Activated CD8-positive, alpha-beta memory T cell treated with anti-CD3 and anti-CD28 coated beads for 1 hour (primary cell): ENCODE measurements at places on chromosomes 5 and 9.

DNA sequence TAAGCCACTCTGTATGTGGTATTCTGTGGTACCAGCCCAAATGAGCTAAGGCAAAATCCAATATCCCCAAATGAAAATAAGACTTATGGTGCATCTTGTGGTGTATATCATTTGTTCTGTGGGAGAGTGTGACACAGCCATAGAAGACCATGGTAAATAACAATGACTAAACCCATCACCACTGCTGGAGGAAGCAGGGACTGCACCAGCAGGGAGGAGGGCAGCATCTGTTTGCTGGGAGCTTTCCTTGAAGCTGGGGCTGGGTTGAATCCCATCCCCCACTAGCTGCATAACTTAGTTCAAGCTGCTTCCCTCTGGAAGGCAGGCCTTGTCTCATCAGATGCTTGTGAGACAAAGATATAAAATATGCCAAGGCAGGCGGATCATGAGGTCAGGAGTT is 14.2 kb downstream of the GADD45G start:
- no peak for DNase-seq

GRCh38 chr5:35182910-35183535 is 47.3 kb downstream of the PRLR start:
- DNase-seq, result no peak

DNA sequence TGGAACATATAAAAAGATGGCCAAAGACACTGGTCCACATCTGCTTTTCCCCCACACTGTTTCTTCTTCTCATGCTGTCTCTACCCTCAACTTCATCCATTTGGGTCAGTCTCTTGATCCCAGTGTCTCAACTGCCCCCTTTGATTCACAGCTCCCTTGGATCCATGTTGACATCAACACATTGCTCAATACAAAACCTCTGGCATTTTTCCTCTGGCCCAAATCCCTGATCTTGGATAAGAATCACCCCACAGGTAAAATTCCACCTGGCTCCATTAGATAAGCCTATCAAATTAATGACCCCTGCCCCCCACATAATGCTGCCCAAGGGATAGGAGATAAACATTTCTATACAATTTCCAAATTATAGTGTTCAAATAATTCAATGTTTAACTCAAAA is 229.8 kb downstream of the TLE1 start:
- DNase-seq, result no peak

- no peak for DNase-seq
Measured at GRCh38 chr5:24272741-24273140, 372.0 kb downstream of the CDH10 start.

GRCh38 chr5:14209836-14210235 is 66.7 kb downstream of the TRIO start:
- no peak for DNase-seq

DNA sequence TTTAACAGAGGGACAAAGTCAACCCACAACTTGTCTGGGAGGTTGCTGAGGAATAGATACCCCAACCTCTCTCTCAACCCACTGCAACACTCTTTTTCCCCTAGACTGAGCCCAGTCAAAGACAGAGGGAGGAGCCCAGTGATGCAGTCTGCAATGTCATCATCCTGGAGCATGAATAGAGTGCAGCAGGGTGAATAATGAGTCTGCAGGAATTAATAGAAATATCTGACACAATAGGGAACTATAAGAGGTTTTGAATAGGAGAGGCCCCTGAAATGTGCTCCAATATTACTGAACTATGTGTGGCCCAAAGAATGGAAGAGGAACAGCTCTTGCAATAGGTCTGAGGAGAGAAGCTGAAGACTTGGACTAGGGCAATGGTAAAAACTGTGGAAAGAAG is 59.1 kb downstream of the PDCD1LG2 start:
- no peak for DNase-seq

- no peak for DNase-seq
Measured at GRCh38 chr5:176822793-176823481, 12.6 kb downstream of the UNC5A start.

GRCh38 chr5:135642488-135642870 is 63.7 kb upstream of the CXCL14 start:
- no peak for DNase-seq

- no peak for DNase-seq
Measured at GRCh38 chr5:2378108-2378507, 373.4 kb downstream of the IRX2 start.

- peak; percentile 73 for DNase-seq
Measured at GRCh38 chr9:128218518-128219389, 15.6 kb downstream of the DNM1 start.

DNA sequence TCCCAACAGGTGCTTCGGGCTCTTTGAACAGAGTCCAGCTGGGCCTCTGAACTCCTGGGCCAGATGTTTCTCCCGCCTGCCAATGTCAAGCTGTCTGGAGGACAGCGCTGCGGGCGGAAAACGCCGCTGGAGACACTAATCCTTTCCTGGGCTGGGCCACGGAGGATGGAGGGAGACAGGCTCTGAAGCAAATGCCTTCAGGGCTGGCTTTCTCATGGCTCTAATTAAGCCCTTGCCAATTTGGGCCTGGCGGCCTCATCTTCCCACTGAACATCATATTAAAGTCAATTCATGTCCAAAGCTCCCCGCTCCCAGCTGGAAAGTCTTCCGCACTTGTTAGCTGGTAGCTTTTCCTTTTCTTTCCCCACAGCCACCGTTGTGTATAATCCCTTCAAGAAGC is 72.7 kb downstream of the NTNG2 start:
- no peak for DNase-seq
